ENCODE measurements at places on chromosomes 11 and 22.

DNA sequence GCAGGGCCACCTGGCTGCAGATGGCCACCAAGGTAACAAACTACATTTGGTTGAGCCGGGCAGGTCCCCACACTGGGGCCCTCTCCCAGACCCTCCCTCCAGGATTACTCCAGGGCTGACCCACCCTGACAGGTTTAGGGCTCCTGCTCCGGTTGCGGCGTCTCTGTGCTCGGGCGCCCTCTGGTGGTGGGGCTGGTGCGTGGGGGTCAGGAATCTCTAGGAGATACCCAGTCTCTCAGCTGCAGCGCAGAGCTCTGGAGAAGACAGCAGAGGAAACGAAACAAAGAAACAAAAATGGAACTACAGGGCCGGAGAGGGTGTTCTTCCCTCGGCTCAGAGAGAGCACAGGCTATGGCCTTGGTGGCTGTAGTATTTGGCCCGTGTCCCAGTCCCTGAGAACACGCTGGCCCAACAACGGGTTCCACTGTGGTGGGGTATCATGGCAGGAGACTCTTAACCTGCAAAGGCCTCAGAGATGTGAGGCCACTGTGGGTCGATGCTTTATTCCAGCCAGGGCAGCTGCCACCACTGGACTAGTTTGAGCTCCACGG, 2.4 kb downstream of the C11orf96 start:
- DNase-seq = no peak

DNA sequence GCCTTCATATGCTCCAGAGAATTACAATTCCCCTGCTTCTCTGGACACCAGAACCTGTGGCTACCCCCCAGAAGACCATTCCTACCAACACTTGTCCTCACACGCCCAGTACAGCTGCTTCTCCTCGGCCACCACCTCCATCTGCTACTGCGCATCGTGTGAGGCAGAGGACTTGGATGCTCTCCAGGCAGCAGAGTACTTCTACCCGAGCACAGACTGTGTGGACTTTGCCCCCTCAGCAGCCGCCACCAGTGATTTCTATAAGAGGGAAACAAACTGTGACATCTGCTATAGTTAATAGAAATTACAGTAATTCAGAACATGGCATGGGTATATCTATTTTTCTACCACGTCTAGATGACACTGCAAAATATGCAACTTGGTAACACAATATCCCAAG, 9.8 kb downstream of the POU2AF3 start:
- no peak for DNase-seq

- DNase-seq = no peak
Observed at GRCh38 chr11:132114743-132115142, 744.3 kb downstream of the NTM start.

DNA sequence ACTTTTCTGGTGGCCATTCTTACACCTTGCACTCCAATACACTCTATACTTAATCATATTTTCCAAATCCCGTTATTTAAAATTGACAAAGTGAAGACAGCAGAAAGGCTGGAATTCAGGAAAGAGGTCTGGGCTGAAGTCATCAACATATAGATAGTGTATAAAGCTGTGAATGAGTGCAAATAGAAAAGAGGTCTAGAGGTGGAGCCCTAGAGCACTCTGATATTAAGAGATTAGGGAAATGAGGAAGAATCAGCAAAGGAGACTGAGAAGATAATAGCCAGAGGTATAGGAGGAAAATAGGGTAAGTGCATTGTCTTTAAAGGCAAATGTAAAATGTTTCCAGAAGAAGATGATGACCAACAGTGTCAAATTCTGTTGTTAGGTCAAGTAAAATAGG, 7.9 kb downstream of the CTR9 start:
- DNase-seq = no peak

- DNase-seq = no peak
Observed at GRCh38 chr22:24968066-24968561, 15.6 kb downstream of the KIAA1671 start.

GRCh38 chr22:38874529-38875222, 2.7 kb upstream of the CBX6 start:
- DNase-seq = no peak

- no peak for DNase-seq
Observed at GRCh38 chr22:40965936-40966725, 15.0 kb downstream of the RBX1 start.

GRCh38 chr11:23990346-23991164, 506.3 kb upstream of the LUZP2 start:
- no peak for DNase-seq

DNA sequence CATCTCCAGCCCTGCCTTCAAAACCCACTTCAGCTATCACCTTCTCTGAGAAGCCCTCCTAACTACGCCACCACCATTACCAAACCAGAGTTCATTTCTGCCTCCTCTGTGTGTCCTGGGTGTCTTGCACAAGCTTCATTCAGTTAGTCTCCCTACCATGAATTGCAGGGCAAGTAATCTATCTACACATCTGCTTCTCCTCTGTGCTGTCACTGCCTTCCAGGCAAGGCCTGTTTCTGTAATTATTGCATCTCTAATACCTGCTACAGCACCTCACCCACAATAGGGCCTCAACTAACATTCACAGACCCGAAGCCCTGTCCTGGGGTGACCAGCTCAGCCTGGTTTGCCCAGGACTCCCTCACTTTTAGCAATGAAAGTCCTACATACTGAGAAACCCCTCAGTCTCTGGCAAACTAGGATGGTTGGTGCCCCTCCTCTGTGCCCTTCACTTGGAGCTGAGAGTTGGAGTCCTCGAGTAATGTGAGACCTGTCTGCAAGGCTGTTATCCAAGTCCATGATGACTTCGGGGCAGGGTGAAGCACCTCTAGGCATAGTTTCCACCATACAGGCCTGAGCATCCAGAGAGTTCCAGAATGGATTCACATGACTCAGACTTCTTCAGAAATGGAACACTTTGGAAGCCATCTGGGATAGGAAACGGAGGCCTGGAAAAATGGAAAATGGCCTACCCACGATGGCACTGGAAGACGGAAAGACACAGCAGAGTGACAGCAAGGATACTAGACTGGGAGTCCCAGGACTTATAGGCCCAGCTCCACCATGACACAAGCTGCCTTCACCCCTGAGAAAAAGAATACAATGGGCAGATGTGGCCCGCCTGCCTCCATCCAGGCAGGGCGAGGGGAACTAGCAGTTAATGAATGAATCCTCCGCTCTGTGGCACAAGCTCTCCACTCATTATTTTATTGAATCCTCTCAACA, 269.3 kb downstream of the BUD13 start:
- DNase-seq = no peak

GRCh38 chr11:106344394-106344793, 266.9 kb downstream of the AASDHPPT start:
- DNase-seq = peak; percentile 77

DNA sequence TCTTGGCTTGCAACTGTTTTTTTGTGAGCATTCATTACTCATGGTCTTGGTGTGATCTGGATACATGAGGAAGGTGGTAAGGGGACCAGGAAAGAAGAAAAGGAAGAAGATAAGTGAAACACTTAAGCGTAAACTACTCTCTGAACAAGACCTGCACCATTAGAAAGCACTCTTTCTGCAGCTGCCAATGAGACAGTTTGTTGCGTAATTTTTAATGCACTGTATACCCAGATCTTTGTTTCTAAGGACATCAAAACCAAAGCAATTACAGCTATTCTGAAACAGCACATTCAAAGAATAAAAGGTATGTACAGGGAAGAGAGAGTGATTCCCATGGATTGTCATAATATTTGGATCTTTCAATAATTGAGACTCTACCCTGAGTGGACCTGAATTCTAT, 147.4 kb downstream of the BLID start:
- DNase-seq = no peak
